ENCODE measurements at places on chromosomes 11 and 22. TPM values are rescaled to one million over a fixed set of nuclear protein-coding genes. Genes with fewer than 3 reads are reported as not detected.

DNA sequence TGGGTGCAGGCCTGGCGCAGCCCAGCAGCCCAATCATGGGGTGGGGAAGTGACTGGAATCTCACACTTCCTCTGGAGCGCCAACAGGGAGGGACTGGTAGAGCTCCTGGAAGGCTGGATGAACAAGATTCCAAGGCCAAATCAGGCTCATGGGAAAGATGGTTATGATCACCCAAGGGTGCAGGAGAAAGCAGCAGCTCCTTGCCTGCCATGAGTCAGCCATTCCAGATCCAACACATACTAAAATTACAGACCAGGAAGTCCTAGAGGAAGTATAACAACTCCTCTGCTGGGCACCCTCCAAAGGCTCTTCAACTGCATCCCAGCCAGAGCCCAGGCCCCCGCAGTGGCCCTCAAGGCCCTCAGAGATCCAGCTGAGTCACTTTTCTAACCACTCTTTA, 427.3 kb downstream of the TENM4 start:
- H3K4me3 ChIP-seq = peak overlapping the region; percentile 11
- DNase-seq = peak; percentile 53
- H3K27ac ChIP-seq = peak overlapping the region; percentile 94
- peaks cover 6% of the 10 kb centered on the region for H3K36me3 ChIP-seq
- H3K27me3 ChIP-seq = peaks cover 2% of the 10 kb centered on the region
- H3K4me1 ChIP-seq = peaks cover 55% of the 10 kb centered on the region

The PATE4 gene
- total RNA-seq = not detected

The SLC15A3 gene
- total RNA-seq = 2.5 TPM

GRCh38 chr11:108568195-108568858, 25.2 kb downstream of the EXPH5 start:
- no peak overlapping the region for H3K27ac ChIP-seq
- H3K36me3 ChIP-seq = no peaks in the 10 kb centered on the region
- no peak for DNase-seq

DNA sequence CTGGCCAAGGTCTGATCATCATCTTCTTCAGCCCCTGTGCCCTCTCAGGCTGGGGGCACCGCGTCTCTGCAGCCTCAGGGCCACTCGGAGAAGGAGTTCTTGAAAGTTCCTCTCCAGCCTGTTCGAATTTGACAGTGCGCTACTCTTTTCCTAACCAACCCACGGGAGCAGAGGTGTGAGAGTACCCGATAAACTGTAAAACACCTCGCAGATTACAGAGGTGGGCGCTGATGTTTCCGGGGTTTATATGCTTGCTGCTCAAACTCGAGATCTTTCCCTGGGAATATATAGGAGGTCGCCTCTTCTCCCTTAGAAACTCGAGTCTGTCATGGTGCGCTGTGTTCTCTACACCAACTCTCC, 515 bp downstream of the CTR9 start:
- DNase-seq = no peak
- peaks cover 2% of the 10 kb centered on the region for H3K27me3 ChIP-seq
- peak overlapping the region; percentile 97 for H3K4me3 ChIP-seq
- peak overlapping the region; percentile 94 for H3K27ac ChIP-seq
- H3K36me3 ChIP-seq = peaks cover 18% of the 10 kb centered on the region

GRCh38 chr11:110422306-110422905, 7.3 kb upstream of the FDX1 start:
- peaks cover 21% of the 10 kb centered on the region for H3K4me1 ChIP-seq
- peaks cover 3% of the 10 kb centered on the region for H3K27me3 ChIP-seq
- DNase-seq = no peak
- no peaks in the 10 kb centered on the region for H3K36me3 ChIP-seq
- H3K27ac ChIP-seq = no peak overlapping the region
- H3K4me3 ChIP-seq = no peak overlapping the region

GRCh38 chr11:34758262-34758661, 137.4 kb downstream of the EHF start:
- H3K4me1 ChIP-seq = no peaks in the 10 kb centered on the region
- no peak for DNase-seq
- H3K27me3 ChIP-seq = peaks cover 29% of the 10 kb centered on the region
- no peak overlapping the region for H3K4me3 ChIP-seq
- H3K36me3 ChIP-seq = no peaks in the 10 kb centered on the region

GRCh38 chr22:31085493-31085824, 4.3 kb downstream of the SMTN start:
- H3K27ac ChIP-seq = peak overlapping the region; percentile 73
- no peaks in the 10 kb centered on the region for H3K27me3 ChIP-seq
- peak overlapping the region; percentile 72 for H3K4me3 ChIP-seq
- H3K36me3 ChIP-seq = peaks cover 26% of the 10 kb centered on the region

DNA sequence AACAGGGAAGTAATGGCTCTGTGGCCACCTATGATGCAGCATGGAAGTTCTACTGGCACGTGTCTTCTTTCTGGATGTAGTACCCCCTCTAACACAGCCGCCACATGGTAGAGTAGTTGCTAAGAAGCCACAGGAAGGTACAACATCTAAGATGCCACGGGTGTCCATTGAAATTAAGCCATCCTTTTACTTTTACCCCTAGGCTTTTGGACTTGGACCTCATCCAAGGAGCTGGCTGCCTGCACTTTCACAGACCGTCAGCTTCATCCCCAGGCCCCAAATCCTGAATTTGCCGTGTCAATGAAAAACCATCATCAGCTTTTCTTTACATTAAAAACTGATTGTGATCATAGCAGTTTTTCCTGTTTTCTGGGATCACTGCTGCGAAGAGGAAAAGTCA, 102.4 kb downstream of the RPL27A start:
- peaks cover 42% of the 10 kb centered on the region for H3K4me1 ChIP-seq
- peaks cover 1% of the 10 kb centered on the region for H3K27me3 ChIP-seq
- H3K4me3 ChIP-seq = no peak overlapping the region
- no peak overlapping the region for H3K27ac ChIP-seq

DNA sequence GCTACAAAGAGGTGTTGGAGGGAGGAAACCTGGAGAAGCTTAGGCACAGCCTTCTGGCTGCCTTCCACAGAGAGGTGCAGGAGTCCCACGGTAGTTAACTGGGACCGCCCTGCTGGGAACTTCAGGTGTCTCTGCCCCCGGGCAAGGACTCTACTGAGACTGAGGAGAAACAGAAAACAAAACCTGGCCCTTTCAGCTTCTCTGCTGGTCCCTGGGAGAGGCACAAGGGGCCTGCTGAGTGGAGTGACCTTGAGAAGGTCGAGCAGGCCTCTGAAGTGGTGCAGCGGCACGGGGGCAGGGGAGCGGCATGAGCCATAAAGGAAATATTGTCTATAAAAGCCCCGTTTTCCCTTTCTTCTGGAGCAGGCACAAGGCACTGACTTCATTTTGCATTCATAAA, 38.9 kb downstream of the NTM start:
- H3K4me1 ChIP-seq = no peaks in the 10 kb centered on the region
- no peak overlapping the region for H3K27ac ChIP-seq
- H3K27me3 ChIP-seq = peaks cover 12% of the 10 kb centered on the region
- no peak overlapping the region for H3K4me3 ChIP-seq
- no peak for DNase-seq

GRCh38 chr11:93236741-93237675, 39.2 kb upstream of the SLC36A4 start:
- no peaks in the 10 kb centered on the region for H3K4me1 ChIP-seq
- H3K27me3 ChIP-seq = peaks cover 2% of the 10 kb centered on the region
- H3K4me3 ChIP-seq = no peak overlapping the region
- peak; percentile 54 for DNase-seq

GRCh38 chr11:28964811-28965210, 856.6 kb downstream of the METTL15 start:
- peak; percentile 24 for DNase-seq
- H3K36me3 ChIP-seq = peaks cover 12% of the 10 kb centered on the region
- H3K4me1 ChIP-seq = peaks cover 70% of the 10 kb centered on the region
- H3K27ac ChIP-seq = peak overlapping the region; percentile 53
- no peaks in the 10 kb centered on the region for H3K27me3 ChIP-seq

- H3K27me3 ChIP-seq = peaks cover 11% of the 10 kb centered on the region
- peak; percentile 80 for DNase-seq
- H3K4me3 ChIP-seq = no peak overlapping the region
- peaks cover 21% of the 10 kb centered on the region for H3K4me1 ChIP-seq
Measured at GRCh38 chr11:13169709-13170108, 107.9 kb upstream of the BMAL1 start.

The MN1 gene
- total RNA-seq = 0.15 TPM
